Activated T-cell treated with anti-CD3 and anti-CD28 coated beads, Interleukin-2, amount 50 U/mL, for 24 hours (primary cell): ENCODE measurements at places on chromosomes 12 and 14.

DNA sequence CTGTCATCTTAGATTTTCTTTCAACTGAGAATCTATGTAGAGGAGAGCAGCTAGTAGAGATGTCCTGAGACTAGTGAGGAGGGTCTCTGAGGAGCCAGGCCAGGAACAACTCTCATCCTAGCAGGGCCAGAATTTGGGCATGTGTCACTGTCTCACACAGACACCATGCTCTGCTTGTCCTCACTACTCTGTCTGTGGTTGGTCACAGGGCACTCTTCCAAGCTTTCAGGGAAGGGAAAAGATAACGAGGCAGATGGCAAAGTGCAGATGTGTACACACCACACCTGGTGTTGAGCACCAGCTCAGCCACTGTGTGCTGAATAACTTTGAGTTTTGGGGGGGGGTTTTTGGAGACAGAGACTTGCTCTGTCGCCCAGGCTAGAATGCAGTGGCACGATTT is 2.5 kb downstream of the SSPN start:
- DNase-seq, result no peak

GRCh38 chr12:69546693-69547438 is 38.4 kb upstream of the CCT2 start:
- DNase-seq, result no peak

- DNase-seq, result no peak
These were observed 988 bp upstream of the TMEM263 start for GRCh38 chr12:106954462-106955376.

GRCh38 chr12:62799766-62800406 is 135.1 kb downstream of the PPM1H start:
- DNase-seq, result no peak

DNA sequence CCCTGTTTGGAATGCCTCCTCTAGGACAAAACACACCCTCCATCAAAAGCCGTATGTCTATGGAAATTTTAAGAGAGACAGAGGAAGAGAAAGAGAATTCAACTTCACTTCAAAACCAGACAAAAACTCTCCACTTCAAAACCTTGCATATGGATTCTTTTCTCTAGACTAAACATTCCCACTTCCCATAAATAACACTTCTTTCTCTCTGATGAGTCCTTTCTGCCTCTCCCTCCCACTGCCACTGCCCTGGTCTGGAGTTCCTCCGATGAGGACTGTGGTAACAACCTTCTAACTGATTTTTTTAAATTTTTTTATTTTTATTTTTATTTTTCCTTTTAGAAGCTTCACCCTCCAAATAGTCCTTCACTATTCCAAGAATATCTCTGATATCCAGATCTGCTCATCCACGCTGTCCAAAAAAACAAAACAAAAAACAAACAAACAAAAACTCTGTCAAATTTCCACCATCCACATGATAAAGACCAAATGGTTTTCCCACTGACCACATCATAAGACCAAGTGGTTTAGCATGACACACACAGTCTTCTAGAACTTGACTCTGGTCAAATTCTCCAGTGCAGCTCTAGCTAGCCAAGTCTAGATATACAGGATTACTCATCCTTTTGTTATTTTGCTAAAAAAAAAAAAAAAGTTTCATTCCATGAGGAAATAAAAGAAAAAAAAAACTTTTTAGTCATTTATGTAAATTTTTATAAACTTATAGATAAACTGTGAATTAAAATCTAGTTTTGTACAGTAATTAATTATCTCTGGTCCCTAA is 256.0 kb downstream of the PPFIA2 start:
- no peak for DNase-seq

DNA sequence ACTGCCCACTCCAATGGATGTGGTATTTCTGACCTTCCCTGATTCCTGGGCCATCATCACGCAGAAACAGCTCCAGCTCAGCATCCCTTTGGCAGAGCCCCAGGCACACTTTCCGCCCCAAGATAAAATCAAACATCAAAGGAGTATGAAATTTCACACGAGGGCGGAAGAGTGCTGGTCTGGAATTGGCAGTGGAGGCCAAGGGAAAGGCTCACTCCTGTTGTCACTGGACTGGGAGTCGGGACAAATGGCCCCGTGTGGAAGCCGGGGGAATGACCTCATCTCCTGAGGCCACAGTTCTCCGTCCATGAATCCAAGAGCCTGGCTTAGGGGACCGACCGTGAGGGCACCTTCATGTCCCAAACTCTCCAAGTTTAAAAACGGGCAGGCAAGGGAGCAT is 40.9 kb downstream of the FZD10 start:
- no peak for DNase-seq

GRCh38 chr12:2160043-2160442 is 107.3 kb downstream of the CACNA1C start:
- DNase-seq, result no peak

GRCh38 chr14:58607952-58608317 is 29.8 kb upstream of the DACT1 start:
- no peak for DNase-seq

- DNase-seq, result no peak
These were observed 20.5 kb downstream of the UBC start for GRCh38 chr12:124893792-124894516.

DNA sequence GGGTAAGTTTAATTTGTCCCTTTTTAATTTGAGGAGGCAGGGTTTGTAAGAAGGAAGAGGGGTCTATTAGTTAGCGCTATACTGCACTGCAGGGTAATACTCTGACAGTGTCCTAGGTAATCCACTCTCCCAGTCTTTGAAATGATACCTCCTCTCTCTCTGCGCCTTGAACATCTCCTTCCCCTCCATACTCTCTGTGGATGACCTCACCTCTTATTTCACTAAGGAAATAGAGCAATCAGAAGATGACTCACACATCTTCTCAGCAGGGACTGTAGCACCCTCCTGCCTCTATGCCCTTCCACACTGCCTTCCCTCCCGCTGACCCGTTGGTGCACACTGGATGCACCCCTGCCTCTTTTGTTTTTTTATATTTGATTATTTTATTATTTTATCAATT is 94.2 kb downstream of the GRIP1 start:
- DNase-seq, result no peak

DNA sequence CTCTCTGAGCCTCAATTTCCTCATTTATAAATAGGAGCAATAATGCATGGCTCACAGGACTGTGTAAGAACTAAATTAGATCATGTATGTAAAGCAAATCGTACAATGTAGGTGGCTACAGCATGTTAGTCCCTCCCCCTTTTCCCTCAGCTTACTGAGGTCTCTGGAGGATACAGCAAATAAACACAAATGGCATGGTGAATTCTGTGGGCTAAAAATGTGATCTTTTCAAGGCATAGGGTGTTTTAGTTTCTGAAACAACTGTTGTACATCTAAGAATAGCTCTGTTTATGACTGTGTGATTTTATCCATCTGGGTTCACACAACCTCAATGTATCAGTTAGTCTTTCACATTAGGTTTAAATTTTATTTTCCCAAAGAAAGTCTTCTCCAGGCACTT is 121.2 kb upstream of the PLEKHG7 start:
- no peak for DNase-seq

GRCh38 chr12:51005671-51006070 is 20.5 kb downstream of the SLC11A2 start:
- no peak for DNase-seq
